ENCODE measurements at places on chromosomes 2 and 18. TPM values are rescaled to one million over a fixed set of nuclear protein-coding genes. Genes with fewer than 3 reads are reported as not detected.

The TSPYL6 gene
- under 0.01 TPM for total RNA-seq

The SLC4A5 gene
- total RNA-seq = 0.50 TPM

The IL36B gene
- total RNA-seq = not detected

The SLC23A3 gene
- total RNA-seq = 0.23 TPM

DNA sequence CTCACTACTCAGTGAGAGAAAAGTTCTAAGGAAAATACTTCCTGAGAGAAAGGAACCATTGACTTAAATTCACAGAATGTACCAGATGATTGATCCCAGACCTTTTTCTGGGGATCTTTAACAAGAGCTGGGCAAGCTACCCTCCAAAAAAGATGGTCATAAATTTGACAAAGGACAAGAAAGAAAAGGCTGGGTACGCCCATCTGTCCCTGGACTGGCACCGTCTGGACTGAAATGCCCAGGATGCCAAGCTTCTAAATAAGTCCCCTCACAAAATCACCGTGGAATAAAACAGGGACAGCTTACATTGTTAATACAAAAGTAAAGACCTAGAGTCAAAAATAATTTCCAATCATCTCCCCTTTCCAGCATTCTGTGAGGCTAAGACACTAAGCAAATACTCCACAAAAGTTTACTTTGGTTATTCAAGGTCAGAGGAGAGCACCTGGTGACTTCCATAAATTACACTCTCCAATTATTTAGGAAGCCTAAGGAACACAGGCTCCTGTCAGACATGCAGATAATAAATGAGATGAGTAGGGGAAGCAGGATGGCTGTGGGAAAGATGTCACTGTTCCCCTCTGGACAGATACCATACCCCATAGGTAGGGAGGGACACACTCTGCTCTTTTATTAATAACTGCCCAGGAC is 69.9 kb downstream of the UXS1 start:
- no peak overlapping the region for H3K27ac ChIP-seq
- peaks cover 2% of the 10 kb centered on the region for H3K36me3 ChIP-seq
- no peaks in the 10 kb centered on the region for H3K27me3 ChIP-seq

GRCh38 chr2:182713601-182714000 is 2.5 kb upstream of the DNAJC10 start:
- H3K4me1 ChIP-seq = peaks cover 12% of the 10 kb centered on the region
- H3K4me3 ChIP-seq = no peak overlapping the region
- no peaks in the 10 kb centered on the region for H3K36me3 ChIP-seq
- H3K27ac ChIP-seq = no peak overlapping the region

DNA sequence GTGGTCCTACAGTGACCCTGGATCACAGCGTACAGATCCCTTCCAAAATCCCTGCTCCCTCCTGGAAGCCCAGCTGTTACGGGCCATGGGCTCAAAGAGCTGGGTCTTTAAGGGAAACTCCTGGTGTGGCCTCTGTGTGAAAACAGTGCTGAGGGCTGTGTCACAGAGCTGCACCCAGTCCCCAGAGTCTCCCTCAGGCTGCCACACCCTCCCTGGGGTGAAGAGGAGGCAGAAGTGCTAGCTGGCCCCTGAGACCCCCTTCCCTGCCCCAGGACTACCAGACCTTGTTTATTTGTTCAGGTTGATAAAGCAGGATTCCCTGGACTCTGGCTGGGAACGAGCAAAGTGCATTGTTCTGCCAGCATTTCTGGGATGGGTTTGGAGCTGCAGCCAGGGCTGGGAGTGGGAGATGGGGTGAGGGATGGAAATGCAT is 7.7 kb downstream of the ATOH8 start:
- no peaks in the 10 kb centered on the region for H3K27me3 ChIP-seq
- H3K36me3 ChIP-seq = no peaks in the 10 kb centered on the region
- H3K27ac ChIP-seq = peak overlapping the region; percentile 65
- H3K4me3 ChIP-seq = no peak overlapping the region
- peaks cover 68% of the 10 kb centered on the region for H3K4me1 ChIP-seq
- no peak for DNase-seq

DNA sequence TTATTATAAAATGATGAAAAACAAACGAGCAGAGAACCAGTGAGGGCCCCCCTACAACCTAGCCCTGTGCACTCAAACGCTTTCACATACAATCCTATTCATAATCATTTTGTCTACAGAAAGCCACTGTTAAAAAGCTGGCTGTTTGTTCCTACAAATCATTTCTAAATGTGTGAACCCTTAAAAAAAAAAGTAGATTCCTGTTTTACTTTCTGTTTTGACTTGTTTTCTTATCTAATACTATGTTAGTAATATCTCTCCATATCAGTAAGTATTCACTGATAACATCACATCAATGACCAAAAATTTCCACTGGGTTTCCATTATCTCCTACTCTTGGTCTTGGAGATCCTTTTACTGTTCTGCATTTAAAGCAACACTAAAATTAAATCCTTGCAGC is 128.8 kb upstream of the TTC39C start:
- no peak overlapping the region for H3K27ac ChIP-seq
- H3K36me3 ChIP-seq = no peaks in the 10 kb centered on the region
- peaks cover 6% of the 10 kb centered on the region for H3K4me1 ChIP-seq
- no peak for DNase-seq
- no peak overlapping the region for H3K4me3 ChIP-seq
- no peaks in the 10 kb centered on the region for H3K27me3 ChIP-seq

- no peaks in the 10 kb centered on the region for H3K27me3 ChIP-seq
- peaks cover 6% of the 10 kb centered on the region for H3K4me1 ChIP-seq
- no peaks in the 10 kb centered on the region for H3K36me3 ChIP-seq
- H3K4me3 ChIP-seq = no peak overlapping the region
Measured at GRCh38 chr2:68828887-68829708, 42.1 kb downstream of the BMP10 start.

- H3K36me3 ChIP-seq = no peaks in the 10 kb centered on the region
- no peaks in the 10 kb centered on the region for H3K4me1 ChIP-seq
- H3K27ac ChIP-seq = no peak overlapping the region
- H3K27me3 ChIP-seq = peaks cover 3% of the 10 kb centered on the region
- no peak overlapping the region for H3K4me3 ChIP-seq
Measured at GRCh38 chr2:142165790-142166189, 35.0 kb upstream of the LRP1B start.

DNA sequence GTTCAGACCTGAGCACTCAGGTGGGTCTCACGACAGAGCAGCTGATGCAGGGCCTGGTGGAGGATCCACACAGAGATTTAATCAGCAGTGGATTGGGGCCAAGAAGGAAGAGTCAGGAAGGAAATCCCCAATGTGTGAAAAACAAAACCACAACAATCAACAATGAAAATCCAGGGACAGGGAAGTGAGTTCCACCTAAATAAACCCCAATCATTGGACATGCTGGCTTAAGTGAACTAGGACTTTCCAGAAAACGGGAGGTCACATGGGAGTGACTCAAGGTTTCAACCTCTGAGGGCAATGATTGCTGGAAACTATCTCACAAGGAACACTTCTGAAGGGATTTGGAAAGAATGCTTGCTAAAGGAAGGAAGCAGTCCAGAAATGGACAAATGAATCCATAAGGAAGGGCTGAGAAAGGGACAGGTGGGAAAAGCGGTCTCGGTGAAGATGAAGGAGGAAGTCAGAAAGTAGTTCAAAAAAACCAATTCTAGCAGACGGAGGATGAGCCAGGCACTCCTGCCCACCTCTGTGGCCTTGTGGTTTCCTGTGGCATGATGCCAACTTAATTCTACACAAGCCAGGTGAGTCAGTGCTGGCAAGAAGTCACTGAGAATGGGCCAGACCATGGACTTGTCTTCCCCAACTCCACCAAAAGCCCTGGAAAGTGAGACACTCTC is 15.4 kb upstream of the XDH start:
- H3K4me3 ChIP-seq = no peak overlapping the region
- no peak for DNase-seq
- H3K4me1 ChIP-seq = no peaks in the 10 kb centered on the region
- no peaks in the 10 kb centered on the region for H3K36me3 ChIP-seq
- H3K27ac ChIP-seq = no peak overlapping the region
- no peaks in the 10 kb centered on the region for H3K27me3 ChIP-seq

GRCh38 chr2:118668431-118669424 is 178.7 kb downstream of the EN1 start:
- H3K4me1 ChIP-seq = no peaks in the 10 kb centered on the region
- H3K36me3 ChIP-seq = no peaks in the 10 kb centered on the region
- DNase-seq = no peak

- H3K4me1 ChIP-seq = no peaks in the 10 kb centered on the region
- H3K27me3 ChIP-seq = peaks cover 5% of the 10 kb centered on the region
- DNase-seq = no peak
- no peaks in the 10 kb centered on the region for H3K36me3 ChIP-seq
- no peak overlapping the region for H3K4me3 ChIP-seq
Measured at GRCh38 chr2:216312441-216312840, 59.8 kb downstream of the MARCHF4 start.
